Gastroesophageal sphincter (tissue), 4 donors: ENCODE measurements at places on chromosomes 2 and 18.

DNA sequence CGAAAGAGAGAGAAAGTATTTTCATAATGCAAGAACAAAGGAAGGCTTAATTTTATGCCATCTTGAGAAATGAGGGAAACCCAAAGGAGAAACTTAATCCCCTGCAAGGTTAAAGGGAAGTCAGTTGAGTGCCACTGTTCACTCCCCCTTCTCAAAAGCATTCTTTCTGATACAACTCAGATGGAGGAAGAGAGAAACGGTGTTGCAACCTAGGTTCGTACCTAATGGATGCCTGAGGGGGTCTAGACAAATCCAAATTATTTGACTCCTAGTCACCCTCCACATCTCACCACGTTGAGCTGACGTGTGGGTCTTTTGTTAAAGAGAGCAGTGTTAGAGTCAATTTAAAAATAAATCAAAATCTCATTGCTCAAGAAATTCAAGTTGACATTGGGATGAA, 52.6 kb upstream of the UNC80 start:
- H3K36me3 ChIP-seq = no peaks in the 10 kb centered on the region
- H3K4me3 ChIP-seq = no peak overlapping the region
- no peaks in the 10 kb centered on the region for H3K4me1 ChIP-seq
- ATAC-seq = no peak
- no peaks in the 10 kb centered on the region for H3K27me3 ChIP-seq
- H3K27ac ChIP-seq = no peak overlapping the region

- ATAC-seq = no peak
- H3K27me3 ChIP-seq = no peaks in the 10 kb centered on the region
- no peaks in the 10 kb centered on the region for H3K4me1 ChIP-seq
- H3K27ac ChIP-seq = no peak overlapping the region
- no peak overlapping the region for H3K4me3 ChIP-seq
Measured at GRCh38 chr2:142536966-142537365, 340.5 kb upstream of the KYNU start.

GRCh38 chr2:204234879-204235278, 298.3 kb downstream of the ICOS start:
- H3K4me3 ChIP-seq = no peak overlapping the region
- no peaks in the 10 kb centered on the region for H3K27me3 ChIP-seq
- no peak for ATAC-seq

DNA sequence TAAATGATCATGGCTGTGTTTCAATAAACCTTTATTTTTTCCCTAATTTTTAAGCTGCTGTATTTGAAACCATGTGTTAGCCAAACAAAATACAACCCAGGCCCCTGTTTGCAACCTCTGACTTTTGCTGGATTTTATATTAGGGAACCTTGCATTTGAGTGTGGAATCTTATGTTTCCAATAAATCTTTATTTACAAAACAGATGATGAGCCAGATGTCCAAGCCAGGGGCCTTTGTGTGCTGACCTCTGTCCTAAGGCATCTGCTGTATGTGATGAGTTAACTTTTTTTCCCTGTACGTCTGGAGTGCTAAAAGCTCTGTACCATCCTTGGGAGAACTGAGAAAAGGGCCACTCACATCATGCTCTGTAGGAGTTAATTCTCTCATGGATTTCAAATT, 162.9 kb downstream of the TRIB2 start:
- no peak overlapping the region for H3K4me3 ChIP-seq
- no peaks in the 10 kb centered on the region for H3K27me3 ChIP-seq
- no peak overlapping the region for H3K27ac ChIP-seq

- no peak overlapping the region for H3K27ac ChIP-seq
- no peak for ATAC-seq
- no peak overlapping the region for H3K4me3 ChIP-seq
- H3K4me1 ChIP-seq = no peaks in the 10 kb centered on the region
- no peaks in the 10 kb centered on the region for H3K36me3 ChIP-seq
Measured at GRCh38 chr2:147469471-147469870, 375.4 kb upstream of the ACVR2A start.
